Left lung (tissue), 14 donors: ENCODE measurements at places on chromosomes 7 and 10.

- no peak for DNase-seq
- H3K4me3 ChIP-seq, result no peak overlapping the region
- no peak overlapping the region for H3K27ac ChIP-seq
- H3K36me3 ChIP-seq, result no peaks in the 10 kb centered on the region
These were observed 79.5 kb upstream of the DNAAF5 start for GRCh38 chr7:646951-647350.

DNA sequence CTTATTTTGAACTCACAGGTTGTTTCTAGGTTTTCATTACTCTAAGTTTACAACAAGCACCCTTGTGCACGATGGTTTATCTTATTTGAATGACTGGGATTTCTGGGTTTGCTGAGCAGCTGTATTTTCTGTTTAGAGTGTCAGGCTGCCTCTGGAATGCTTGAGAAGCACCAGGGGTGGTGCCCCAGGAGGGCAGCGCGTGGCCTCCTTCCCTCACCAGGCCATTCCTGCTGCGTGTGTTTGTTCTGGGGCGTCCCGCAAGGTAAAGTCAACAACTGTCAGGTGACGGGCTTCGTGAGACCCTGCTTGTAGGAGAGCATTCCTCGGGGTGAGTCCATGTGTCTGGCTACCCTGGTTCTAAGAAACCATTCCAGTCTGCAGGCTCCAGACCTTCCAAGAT is 54.9 kb downstream of the FAM171A1 start:
- no peak overlapping the region for H3K4me3 ChIP-seq
- no peak overlapping the region for H3K27ac ChIP-seq
- H3K27me3 ChIP-seq, result no peaks in the 10 kb centered on the region
- H3K36me3 ChIP-seq, result no peaks in the 10 kb centered on the region
- peaks cover 5% of the 10 kb centered on the region for H3K4me1 ChIP-seq

DNA sequence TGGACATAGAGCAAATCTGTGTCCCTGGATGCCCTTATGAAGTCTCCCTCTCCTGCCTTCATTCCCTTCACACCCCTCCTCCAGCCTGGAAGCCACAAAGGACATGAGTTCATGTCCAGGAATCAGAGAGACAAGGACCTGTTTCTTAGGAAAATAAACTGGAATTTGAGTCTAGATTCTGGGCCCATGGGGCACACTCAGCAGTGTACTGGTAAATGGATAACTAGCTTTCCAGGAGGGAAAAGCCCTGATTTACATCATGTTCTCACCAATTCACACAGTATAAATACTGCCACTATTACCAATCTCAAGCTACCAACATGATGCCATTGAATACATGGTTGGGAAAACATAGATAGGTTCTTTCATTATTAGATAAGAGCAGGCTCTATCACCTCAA is 9.9 kb downstream of the FAM237B start:
- no peak overlapping the region for H3K27ac ChIP-seq
- DNase-seq, result no peak
- H3K36me3 ChIP-seq, result no peaks in the 10 kb centered on the region
- no peak overlapping the region for H3K4me3 ChIP-seq

DNA sequence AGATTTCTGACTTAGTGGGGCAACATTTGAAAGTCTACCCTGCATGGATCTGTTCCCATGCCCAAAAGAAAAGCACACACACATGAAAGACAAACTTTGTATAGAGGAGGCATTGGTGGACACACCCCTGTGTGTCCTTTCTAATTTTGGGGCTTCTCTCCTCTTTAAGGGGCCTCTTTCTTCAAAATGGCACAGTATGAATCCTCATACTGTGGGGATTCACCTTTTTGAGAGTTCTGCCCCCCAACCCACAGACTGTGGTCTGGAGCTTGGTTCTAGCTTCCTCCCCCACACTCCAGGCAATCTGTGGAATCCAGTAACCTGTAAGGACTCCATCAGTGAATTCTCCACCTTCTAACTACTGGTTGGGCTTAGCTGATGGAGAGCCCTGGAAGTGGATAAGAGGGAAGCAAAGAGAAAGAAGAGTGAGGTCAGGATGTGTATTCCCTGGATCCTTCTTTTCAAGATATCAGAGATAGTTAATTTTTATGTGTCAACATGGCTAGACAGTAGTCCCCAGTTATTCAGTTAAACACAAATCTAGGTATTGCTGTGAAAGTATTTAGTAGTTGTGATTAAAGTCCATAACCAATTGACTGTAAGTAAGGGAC is 32.4 kb upstream of the CDK6 start:
- H3K36me3 ChIP-seq, result no peaks in the 10 kb centered on the region
- no peaks in the 10 kb centered on the region for H3K4me1 ChIP-seq
- H3K27ac ChIP-seq, result no peak overlapping the region
- no peaks in the 10 kb centered on the region for H3K27me3 ChIP-seq
- no peak overlapping the region for H3K4me3 ChIP-seq
- no peak for DNase-seq

DNA sequence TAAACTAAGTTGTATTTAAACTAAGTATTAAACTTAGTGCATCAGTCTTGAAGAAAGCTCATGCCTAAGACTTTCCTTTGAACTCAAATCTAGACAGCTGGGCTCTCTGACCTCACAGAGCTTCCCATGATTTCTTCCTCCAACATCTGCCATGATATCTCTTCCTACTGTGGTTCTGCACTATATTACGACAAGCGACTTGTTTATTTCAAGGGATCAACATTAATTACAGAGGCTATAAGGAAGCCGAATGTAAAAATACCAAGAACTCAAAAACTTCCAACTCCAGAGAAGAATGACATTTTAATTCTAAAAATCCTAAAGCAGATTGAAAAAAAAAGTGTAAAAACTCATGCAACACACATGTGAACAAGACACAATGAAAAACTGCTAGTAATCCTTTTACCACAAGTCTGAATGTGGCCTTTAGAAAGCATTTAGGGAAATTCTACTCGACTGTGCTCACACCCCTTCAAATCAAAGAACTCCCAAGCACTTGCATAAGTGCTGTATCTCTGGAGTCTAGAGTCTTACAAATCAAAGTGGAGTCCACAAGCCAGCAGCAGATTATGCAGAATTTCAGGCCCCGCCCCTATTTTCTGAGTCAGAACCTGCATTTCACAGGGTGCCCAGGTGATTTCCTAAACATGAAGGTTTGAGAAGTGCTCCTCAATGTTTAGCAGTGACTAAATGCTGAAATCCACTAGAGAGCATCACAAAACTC is 22.7 kb upstream of the WASHC2A start:
- H3K27me3 ChIP-seq, result no peaks in the 10 kb centered on the region
- H3K4me1 ChIP-seq, result no peaks in the 10 kb centered on the region
- DNase-seq, result no peak
- H3K4me3 ChIP-seq, result no peak overlapping the region

DNA sequence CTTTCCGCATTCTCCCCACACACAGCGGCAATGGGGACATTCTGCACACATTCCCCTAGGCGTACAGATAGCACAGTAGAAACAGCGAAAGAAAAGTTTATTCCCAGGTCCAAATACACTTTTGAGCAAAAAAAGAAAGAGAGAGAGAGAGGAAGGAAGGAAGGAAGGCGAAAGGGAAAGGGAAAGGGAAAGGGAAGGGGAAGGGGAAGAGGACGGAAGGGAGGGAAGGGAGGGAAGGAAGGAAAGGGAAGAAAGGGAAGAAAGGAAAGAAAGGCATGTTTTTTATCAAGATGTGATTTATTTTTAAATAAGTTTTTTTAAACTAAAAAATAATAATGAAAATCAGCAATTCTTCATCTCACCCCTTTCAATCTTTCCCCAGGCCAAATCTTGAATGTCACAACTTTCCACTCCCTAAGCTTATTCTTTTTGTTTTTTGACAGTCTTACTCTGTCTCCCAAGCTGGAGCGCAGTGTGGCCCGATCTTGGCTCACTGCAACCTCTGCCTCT is 281.7 kb downstream of the SKIDA1 start:
- H3K4me3 ChIP-seq, result no peak overlapping the region
- H3K4me1 ChIP-seq, result no peaks in the 10 kb centered on the region
- DNase-seq, result no peak
- no peaks in the 10 kb centered on the region for H3K36me3 ChIP-seq
- no peak overlapping the region for H3K27ac ChIP-seq

- peak; percentile 52 for DNase-seq
- H3K4me3 ChIP-seq, result no peak overlapping the region
- peaks cover 13% of the 10 kb centered on the region for H3K4me1 ChIP-seq
- peak overlapping the region; percentile 64 for H3K27ac ChIP-seq
- no peaks in the 10 kb centered on the region for H3K36me3 ChIP-seq
- H3K27me3 ChIP-seq, result no peaks in the 10 kb centered on the region
These were observed 482.1 kb upstream of the AKR1E2 start for GRCh38 chr10:4343873-4344272.

DNA sequence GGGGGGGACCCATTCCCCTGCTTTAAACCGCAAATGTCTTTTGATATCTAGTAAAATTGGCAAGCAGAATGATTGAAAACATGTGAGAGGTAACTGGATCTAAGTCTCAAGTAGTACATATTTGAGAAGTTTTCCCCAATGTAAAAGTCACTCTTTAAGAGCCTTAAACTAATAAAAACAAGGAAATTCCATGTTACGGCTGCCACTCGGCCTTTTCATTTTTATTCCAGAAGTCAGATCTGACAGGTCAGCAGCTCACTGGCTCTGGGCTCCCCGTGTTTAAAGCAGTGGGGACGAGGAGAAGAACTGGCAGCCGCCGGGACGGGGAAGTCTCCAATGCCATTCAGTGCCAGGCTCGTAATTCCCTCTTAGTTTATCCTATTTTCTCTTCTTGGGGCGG is 80.7 kb downstream of the CUX1 start:
- no peaks in the 10 kb centered on the region for H3K36me3 ChIP-seq
- H3K27ac ChIP-seq, result no peak overlapping the region
- H3K4me3 ChIP-seq, result no peak overlapping the region
- peaks cover 13% of the 10 kb centered on the region for H3K4me1 ChIP-seq

DNA sequence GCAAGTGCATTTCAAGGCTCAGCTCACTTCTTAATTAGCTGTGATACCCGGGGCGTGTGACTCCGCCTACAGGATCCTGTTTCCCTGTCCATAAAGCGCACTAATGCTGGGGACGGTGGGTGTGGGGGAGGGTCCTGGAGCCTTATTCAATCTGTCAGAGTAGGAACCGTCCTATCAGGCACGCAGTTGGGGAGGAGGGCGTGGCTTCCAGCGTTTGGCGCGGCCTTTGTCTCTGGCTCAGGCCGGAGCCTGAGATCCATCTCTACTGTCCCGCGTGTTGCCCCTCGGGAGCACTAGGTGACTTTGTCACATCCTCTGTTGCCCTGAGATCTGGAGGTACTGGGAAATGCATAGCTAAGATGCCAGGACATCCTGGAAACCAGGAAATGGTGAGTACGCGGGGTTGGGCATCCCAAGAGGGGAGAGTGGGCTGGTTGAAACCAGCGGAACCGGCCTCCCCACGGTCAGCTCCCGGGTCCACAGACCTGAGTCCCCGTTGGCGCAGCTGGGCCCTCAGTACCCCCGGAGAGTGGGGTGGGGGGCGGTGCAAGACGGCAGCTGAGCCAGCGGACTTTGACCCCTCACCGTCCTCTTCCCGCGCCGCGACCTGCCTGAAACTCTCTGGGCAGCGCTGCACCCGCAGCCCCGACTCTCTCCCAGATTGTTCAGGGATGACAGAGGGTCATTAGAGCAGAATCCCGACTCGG is 104.4 kb upstream of the ZNF92 start:
- H3K27ac ChIP-seq, result no peak overlapping the region
- no peaks in the 10 kb centered on the region for H3K36me3 ChIP-seq
- peaks cover 19% of the 10 kb centered on the region for H3K27me3 ChIP-seq
- peaks cover 5% of the 10 kb centered on the region for H3K4me1 ChIP-seq

- no peaks in the 10 kb centered on the region for H3K4me1 ChIP-seq
- DNase-seq, result no peak
- H3K36me3 ChIP-seq, result no peaks in the 10 kb centered on the region
- H3K4me3 ChIP-seq, result no peak overlapping the region
- H3K27ac ChIP-seq, result no peak overlapping the region
These were observed 53.2 kb upstream of the TFEC start for GRCh38 chr7:116083796-116084195.

DNA sequence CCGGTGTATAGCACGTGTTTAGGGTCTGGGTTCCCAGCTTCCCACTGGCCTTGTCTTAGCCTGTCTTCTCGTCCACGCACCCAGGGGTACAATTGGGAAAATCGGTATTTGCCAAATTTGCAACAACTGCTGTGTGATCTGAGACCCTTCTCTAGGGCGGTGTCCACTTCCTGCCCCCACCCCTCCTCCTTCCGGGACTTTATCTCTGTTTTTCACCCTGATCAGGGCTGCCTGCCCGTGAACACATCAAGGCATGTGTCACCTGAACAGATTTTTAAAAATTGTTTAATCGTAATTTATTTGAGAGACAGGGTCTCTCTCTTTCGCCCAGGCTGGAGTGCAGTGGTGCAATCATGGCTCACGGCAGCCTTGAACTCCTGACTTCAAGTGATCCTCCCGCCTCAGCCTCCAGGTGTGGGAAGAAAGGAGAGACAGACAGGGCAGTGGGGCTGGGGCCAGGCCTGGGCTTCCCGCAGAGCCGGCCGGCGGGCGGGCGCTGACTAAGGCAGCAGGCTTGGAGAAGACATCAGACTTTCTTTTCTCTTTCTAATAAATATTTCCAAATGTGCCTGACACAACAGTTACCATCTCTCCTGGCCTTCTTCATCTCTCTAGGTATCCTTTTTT is 27.5 kb downstream of the ELFN1 start:
- H3K4me1 ChIP-seq, result no peaks in the 10 kb centered on the region
- H3K36me3 ChIP-seq, result no peaks in the 10 kb centered on the region
- DNase-seq, result no peak

DNA sequence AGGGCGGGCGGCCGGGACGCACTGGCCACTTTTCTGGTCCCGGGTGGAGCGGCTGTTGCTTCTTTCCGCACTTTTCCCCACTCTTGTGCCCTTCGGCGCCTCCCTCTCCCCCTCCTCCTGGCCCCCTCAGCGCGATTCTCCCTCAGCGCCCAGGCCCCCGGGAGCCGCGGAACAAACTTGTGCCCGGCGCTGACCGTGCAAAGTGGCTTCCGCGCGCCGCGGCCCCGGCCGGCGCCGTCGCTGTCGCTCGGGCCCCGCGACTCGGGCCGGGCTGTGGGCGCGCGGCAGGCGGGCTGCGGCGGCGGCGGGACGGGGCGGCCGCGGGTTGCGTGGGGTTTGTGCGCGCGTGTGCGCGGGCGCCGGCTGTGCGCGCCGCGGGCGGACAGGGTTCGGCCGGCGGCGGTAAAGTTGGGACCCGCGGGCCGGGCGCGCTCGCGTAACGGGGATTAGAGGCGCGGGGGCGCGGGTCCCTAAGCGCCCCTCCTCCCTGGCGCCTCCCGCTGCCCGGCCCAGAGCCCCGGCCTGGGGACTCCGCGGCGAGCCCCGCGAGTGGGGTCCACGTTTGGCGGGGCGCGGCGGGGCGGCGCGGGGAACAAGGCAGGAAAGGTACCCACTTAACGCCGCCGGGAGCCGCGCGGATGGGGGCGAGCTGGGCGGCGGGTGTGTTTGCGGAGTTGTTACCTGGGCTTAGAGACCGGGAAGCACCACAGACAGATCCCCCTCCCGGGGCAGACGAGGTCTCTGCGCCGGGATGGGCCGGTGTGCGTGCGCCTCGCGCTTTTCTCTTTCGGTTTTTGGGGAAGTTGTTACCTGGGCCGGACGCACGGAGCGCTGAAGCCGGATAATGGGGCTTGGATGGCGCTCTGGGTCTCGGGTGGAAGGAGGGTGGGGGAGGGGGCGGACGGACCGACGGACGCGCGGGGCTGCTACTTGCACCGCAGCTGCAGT is 860 bp downstream of the ZEB1 start:
- H3K4me3 ChIP-seq, result peak overlapping the region; percentile 89
- peak; percentile 48 for DNase-seq
- peak overlapping the region; percentile 89 for H3K27ac ChIP-seq
- H3K4me1 ChIP-seq, result peaks cover 26% of the 10 kb centered on the region
